ENCODE measurements at places on chromosomes 1 and 21.
A peak's percentile ranks its signal among the peaks of the same experiment; 100 is the strongest.

DNA sequence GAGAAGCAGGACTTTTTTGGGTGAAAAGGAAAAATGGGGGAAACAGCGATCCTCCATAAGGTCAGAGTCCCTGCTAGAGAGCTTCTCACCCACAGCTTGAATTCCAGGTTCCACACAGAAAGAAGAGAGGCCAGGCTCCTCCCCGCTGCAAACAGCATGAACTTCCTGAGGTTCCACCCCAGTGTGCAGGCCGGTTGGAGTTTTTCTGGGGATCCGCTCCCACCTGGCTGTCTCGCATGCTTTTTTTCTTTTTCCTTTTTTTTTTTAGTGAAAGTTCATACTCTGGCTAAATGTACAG, 595.1 kb upstream of the ZP4 start:
- no peak for DNase-seq

GRCh38 chr1:154867841-154868605, 2.1 kb downstream of the KCNN3 start:
- DNase-seq = no peak

DNA sequence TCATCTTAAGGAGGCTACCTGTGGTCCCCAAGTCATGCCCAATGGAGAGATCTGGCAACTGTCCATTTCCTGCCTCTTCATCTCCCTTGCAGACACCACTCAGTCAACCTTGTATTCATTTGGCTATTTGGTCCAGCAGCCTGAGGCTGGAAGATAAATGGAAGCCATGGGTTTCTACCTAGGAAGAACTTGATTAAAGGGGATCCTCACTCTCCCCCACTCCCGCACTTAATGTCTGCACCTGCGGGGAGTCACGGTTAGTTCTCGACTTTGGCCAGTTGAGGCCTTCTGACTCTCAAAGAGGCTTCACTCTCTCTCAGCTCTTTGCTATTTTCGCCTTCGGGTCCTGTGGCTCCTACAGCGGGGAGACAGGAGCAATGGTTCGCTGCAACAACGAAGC, 8.4 kb upstream of the ATXN7L2 start:
- no peak for DNase-seq

DNA sequence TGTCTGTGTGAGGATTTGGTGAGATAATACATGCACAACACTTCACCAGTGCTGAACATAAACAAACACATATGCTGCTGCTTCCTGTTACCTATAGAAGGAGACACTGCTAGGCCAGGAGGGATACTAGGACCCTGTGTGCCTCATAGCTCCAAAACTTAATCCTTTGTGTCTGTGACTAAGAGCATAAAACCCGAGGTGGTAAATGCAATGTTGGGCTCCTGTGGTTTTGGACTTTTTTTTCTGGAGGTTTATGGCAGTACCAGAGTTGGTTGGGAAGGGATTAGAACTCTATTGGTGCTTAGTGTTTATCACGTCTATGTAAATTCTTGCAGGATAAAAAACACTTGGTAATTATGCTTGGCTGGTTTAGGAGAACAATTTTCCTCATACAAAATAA, 122.9 kb downstream of the NUF2 start:
- DNase-seq = no peak

GRCh38 chr1:101996825-101997465, at the start of gene OLFM3:
OLFM3 (minus strand) TSS chr1:101996926.
- no peak for DNase-seq

- DNase-seq = peak; percentile 30
These were observed 32.9 kb upstream of the ATP2B4 start for GRCh38 chr1:203593723-203594122.

DNA sequence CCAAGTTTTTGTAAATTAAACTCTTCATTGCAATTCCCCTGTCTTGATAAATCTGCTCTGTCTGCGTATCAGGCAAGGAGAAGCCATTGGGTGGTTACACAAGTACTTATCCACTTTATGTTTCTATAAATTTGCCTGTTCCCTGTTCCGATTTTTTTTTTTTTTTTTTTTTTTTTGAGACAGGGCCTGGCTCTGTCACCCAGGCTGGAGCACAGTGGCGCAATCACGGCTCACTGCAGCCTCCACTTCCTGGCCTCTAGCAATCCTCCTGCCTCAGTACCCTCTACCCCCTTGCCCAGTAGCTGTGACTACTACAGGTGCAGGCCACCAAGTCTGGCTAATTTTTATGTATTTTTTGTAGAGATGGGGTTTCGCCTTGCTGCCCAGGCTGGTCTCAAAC, 11.1 kb upstream of the CSRP1 start:
- no peak for DNase-seq

- DNase-seq = no peak
These were observed 8.4 kb upstream of the HTR6 start for GRCh38 chr1:19656134-19656779.

DNA sequence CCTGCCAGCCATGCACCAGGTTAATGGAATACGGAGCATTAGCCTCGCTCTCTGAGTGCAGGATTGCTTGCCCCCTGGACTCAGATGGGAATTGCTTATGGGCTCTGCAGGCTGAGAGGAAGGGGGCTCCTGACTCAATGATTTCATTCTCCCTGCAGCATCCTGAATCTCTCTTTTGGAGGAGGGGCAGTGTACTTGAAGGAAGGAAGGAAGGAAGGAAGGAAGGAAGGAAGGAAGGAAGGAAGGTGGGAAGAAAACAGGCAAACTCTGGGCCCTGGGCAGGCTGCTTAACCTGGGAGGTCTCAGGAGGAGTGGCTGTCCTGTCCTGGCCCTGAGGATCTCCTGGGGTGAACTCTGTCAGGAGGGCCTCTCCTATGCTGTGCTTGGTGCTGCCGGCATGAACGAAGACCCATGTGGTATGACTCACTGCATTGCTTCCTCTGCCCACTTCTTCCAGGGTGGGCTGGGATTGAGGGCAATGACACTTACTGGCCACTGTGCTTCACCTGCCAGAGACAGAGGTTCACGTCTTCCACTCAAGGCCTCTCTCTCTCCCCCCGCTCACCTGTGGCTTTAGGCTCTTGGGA, 257.1 kb upstream of the CSF3R start:
- DNase-seq = no peak

DNA sequence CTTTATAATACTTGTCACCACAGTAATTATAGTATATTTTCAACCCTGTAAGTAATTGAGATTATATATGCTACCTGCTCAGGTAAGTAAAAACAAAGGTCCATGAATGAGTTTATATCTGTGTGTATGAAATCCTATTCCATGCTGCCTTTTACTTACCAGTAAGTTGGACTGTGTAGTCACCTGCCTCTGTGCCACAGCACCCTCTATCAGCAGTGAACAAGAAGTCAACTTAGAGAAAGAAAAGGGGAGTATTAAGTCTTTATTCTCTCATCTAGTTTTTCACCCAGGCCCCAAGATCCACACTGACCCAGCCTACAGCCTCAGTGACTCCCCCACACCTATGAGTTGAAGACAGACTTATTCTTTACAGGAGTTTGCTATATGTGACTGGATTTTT, 36.9 kb upstream of the IFI16 start:
- DNase-seq = no peak

- no peak for DNase-seq
These were observed 14.1 kb upstream of the TNR start for GRCh38 chr1:175757381-175758015.

DNA sequence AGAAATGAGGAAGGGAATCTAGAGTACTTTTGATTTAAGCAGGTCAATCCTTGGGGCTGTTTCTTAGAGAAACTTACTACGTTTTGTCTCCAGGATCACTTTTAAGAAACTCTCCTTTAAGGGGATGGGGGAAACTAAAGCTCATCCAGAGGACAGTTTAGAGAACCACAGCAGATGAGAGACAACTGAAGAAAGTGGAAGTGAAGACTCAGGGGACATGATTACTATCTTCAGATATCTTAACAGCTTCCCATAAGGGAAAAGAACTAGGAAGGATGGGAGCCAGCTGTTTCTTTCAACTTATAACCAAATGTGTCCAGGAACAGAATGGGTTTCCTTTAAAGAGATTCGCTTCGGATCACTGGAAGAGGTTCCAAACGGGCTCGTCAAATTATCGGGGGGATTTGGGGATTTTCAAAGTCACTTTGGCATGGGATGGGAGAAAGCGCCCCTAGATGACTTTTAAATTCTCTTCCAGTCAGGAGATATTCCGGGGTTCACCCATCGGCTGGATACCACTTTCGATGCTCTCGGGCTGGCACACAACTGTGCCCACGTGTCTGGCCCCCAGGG, 1.2 kb downstream of the SCMH1 start:
- no peak for DNase-seq

GRCh38 chr1:93614541-93614940, 67.1 kb downstream of the BCAR3 start:
- no peak for DNase-seq

GRCh38 chr21:34807881-34808568, 139.2 kb downstream of the CLIC6 start:
- DNase-seq = peak; percentile 16

GRCh38 chr1:178916448-178917174, 45.7 kb upstream of the ANGPTL1 start:
- no peak for DNase-seq

DNA sequence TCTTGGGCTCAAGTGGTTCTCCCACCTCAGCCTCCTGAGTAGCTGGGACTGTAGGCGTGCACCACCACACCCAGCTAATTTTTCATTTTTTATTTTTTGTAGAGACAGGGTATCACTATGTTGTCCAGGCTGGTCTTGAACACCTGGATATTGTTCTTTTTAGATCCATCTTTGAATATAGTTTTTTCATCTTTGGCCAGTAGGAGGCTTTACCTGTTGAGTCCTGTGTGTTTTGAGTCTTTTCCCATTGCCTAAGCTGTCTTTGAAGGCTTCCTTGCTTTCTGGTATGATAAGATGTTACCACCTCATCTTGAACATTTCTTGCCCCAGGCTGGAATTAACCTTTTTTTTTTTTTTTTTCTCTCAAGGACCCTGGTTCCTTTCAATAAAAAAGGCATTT, 387.8 kb upstream of the RUNX1 start:
- DNase-seq = no peak

DNA sequence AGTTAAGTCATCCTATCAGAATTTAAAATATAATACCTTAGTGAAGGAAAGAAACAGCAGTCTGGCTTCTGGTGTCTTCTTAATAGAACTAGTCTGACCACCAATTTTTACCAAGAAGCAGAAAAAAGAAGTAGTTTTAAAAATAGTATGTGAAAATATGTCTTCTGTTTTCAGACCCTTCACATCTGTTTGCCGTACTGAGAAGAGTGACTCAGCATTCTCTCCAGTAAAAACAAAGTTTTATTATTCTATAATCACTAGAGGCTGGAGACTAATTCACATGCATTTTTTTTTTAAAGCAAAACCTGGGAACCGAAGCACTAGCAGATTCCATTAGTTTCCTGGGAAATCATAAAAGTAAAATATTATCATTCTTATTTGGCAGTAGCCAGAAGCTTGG, 163.8 kb downstream of the COL24A1 start:
- no peak for DNase-seq

GRCh38 chr1:243712242-243712641, 137.8 kb downstream of the AKT3 start:
- DNase-seq = no peak

GRCh38 chr1:173202424-173203145, 4.5 kb downstream of the TNFSF4 start:
- DNase-seq = no peak

DNA sequence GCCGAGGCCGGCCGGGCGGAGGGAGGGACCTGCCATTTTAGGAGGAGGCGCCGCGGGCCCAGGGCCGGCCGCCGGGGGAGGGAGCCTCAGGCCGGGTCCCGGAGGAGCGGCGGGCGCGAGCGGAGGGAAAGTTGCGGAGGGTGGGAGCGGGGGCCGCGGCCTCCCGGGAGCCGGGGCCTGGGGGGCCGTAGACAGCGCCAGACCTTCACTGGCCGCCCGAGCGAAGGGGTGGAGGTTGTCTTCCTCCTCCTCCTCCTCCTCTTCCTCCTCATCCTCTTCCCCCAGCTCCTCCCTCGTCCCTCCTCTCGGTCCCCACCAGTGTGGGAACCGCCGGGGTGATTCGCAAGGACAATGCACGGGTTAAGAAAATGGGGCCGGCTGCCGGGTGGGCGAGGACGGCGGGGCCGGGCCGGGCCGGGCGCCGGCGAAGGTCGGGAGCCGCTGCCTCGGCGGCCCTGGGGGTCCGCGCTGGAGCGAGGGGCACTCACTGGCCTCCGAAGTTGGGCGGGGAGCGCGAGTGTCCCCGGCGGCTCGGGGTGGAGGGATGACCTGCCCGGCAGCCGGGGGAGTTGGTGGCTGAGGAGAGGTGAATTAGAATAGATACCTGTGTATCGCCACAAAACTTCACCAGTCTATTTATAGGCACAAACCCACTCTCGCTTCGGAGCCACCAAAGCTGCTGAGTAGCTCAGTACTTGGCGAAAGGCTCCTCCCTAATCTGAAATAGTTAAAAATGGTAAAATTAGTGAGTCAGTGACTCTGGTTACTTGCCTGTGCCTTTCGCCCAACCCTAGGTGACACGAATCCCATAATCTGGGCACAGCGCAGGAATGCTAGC, 1.3 kb downstream of the DYRK1A start:
- DNase-seq = no peak

Measured in stimulated activated CD8-positive, alpha-beta memory T cell treated with anti-CD3 and anti-CD28 coated beads, Interleukin-7, amount 100 ng/mL, for 1 hour (primary cell).